ENCODE measurements at places on chromosomes 4 and X. TPM values are rescaled to one million over a fixed set of nuclear protein-coding genes. Genes with fewer than 3 reads are reported as not detected.

The CXCL3 gene
- not detected for total RNA-seq

The XPNPEP2 gene
- 6.0 TPM for total RNA-seq

- DNase-seq: no peak
Observed at GRCh38 chr4:74540193-74540592, 95.3 kb downstream of the AREG start.

DNA sequence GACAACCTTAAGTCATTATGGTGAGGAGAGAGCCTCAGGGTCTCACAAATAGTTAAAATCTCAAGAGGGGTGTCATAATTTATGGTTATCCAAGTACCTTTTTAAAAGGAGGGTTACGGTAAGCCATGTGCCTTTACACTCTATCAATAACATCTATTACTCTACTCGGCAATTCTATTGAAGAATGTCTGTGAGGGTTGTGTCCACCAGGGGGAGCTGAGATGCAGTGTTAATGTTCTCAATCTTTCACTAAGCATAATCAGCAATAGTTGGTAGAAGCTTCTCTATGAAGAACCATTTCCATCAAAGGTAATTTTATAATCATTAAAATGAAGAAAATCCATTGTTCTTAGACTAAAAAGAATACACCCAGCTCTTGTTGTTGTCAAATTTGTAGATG is 457.4 kb downstream of the CENPC start:
- DNase-seq: no peak
